ENCODE measurements at places on chromosomes 11 and 22.

GRCh38 chr22:31584804-31585160 is 77.2 kb downstream of the PISD start:
- no peak for DNase-seq

DNA sequence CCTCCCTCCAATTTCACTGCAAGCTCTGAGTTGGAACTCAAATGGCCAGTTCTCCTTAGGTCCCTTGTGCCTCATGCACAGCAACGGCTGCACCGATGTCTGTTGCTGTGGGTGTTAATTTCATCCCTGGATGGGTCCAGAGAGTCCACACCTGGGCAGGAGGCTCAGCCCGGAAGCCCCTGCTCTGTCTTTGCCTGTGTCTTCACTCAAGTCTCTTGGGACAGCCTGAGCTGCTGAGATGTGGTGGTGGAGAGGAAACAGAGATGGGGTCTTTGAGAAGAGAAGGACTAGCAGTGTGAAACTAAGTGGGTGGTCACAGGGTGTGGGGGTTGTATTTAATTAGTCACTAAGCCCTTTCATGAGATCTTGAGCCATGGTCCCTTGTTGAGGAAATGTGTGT is 109.3 kb downstream of the NECTIN1 start:
- no peak for DNase-seq

DNA sequence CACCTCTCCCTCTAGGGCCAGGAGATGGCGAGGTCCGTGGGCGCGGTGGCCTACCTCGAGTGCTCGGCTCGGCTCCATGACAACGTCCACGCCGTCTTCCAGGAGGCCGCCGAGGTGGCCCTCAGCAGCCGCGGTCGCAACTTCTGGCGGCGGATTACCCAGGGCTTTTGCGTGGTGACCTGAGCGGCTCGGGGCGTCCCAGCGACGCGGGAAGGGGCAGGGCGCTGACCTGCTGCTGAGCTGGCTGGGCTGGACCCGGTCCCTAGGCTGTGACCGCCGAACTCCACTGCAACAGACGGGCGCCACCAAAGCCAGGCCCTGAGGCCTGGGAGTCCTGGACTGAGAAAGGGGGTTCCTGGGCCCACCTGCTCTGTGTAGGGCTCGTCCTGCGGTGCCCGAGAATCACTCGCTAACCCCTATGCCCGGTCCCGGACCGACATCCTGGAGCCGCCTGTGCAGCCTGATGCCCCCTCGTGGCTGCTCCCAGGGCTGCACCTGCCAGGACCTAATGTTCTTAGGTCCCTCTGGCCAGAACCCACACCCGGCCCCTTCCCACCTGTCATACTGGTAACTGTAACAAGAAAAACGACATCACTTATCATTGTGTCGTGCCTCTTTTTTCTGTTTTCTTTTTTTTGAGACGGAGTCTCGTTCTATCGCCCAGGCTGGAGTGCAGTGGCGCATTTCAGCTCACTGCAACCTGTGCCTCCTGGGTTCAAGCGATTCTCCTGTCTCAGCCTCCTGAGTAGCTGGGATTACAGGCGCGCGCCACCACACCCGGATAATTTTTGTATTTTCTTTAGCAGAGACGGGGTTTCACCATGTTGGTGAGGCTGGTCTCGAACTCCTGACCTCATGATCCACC is 15.0 kb downstream of the RHOD start:
- DNase-seq, result peak; percentile 88

DNA sequence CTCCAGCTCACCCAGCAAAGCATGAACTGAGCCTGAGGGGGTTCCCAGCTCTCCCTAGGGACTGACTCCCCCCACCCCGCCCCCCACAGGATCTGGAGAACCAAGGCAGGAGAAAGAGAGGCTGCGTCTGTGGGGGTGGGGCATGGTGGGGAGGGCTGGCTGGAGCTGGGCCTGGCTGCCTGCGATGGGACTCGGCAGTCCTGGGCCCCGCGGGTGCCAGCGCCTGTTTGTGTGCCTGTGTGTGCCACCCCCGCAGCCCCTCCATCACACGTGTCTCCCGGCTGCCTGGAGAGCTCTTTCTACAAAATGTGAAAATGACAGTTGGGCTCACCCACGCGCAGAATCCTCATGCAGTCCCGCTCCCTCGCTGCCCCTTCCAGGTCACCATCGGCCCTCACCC is 46.8 kb downstream of the CACNA1I start:
- DNase-seq, result no peak

- no peak for DNase-seq
These were observed 13.2 kb downstream of the TP53AIP1 start for GRCh38 chr11:128929468-128929867.

- no peak for DNase-seq
These were observed 101.1 kb upstream of the FAT3 start for GRCh38 chr11:92123540-92123939.

- peak; percentile 68 for DNase-seq
These were observed 1.0 kb upstream of the POLD4 start for GRCh38 chr11:67354075-67355022.

All from stomach (tissue), 19 donors.